ENCODE measurements at places on chromosomes 12 and 14. TPM values are rescaled to one million over a fixed set of nuclear protein-coding genes. Genes with fewer than 3 reads are reported as not detected.

- no peak overlapping the region for H3K4me3 ChIP-seq
- no peak for DNase-seq
- no peaks in the 10 kb centered on the region for H3K36me3 ChIP-seq
- H3K27me3 ChIP-seq: no peaks in the 10 kb centered on the region
Measured at GRCh38 chr12:80829767-80830166, 108.0 kb downstream of the LIN7A start.

- H3K27ac ChIP-seq: no peak overlapping the region
- H3K36me3 ChIP-seq: peaks cover 5% of the 10 kb centered on the region
- H3K4me3 ChIP-seq: no peak overlapping the region
- no peaks in the 10 kb centered on the region for H3K27me3 ChIP-seq
- no peak for DNase-seq
Measured at GRCh38 chr12:102021540-102022246, 40.1 kb downstream of the WASHC3 start.

DNA sequence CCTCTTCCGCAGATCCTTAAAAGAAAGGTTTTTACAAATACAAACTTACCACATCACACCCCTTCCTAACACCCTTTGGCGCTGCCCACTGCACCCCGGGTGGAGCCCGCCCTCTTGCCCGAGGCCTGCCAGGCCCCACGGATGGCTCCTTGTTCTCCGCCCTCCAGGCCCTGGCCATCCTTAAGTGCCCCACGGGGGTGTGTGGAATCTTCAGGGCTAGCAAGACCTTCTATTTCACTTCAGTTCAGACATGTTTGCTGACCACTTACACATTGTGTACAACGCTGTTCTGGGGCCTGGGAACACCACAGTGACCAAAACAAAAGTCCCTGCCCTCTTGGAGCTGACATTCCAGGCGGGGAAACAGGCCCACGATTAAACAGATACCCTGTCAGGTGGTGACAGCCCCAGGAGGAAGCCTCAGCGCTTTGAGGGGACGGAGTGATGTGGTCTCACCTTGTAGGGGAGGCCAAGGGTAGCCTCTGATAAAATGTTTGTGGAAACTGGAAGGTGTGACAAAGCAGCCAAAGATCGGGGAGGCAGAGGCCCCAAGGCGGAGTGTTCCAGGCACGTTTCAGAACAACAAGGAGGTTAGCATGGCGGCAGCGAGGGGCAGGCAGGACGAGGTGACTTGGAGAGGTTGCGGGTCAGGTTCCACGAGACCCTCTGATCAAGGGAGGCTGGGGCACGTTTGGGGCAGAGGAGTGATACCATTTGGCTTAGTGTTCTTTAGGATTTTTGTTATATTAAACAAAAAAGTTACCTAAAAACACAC, 27.0 kb downstream of the TPCN1 start:
- peaks cover 73% of the 10 kb centered on the region for H3K4me1 ChIP-seq
- DNase-seq: no peak
- no peaks in the 10 kb centered on the region for H3K27me3 ChIP-seq
- no peak overlapping the region for H3K4me3 ChIP-seq
- H3K27ac ChIP-seq: peak overlapping the region; percentile 84
- H3K36me3 ChIP-seq: peaks cover 5% of the 10 kb centered on the region

- no peak overlapping the region for H3K27ac ChIP-seq
- no peak for DNase-seq
- H3K4me1 ChIP-seq: peaks cover 5% of the 10 kb centered on the region
- no peak overlapping the region for H3K4me3 ChIP-seq
- H3K36me3 ChIP-seq: no peaks in the 10 kb centered on the region
Measured at GRCh38 chr14:32403021-32403420, 73.9 kb downstream of the AKAP6 start.

GRCh38 chr12:26473291-26473690, 277.9 kb downstream of the SSPN start:
- H3K4me1 ChIP-seq: no peaks in the 10 kb centered on the region
- H3K27me3 ChIP-seq: no peaks in the 10 kb centered on the region
- DNase-seq: no peak
- no peaks in the 10 kb centered on the region for H3K36me3 ChIP-seq
- no peak overlapping the region for H3K4me3 ChIP-seq

GRCh38 chr12:12577786-12578185, 15.1 kb upstream of the DUSP16 start:
- H3K27ac ChIP-seq: no peak overlapping the region
- no peak for DNase-seq
- no peaks in the 10 kb centered on the region for H3K36me3 ChIP-seq
- H3K4me3 ChIP-seq: no peak overlapping the region

DNA sequence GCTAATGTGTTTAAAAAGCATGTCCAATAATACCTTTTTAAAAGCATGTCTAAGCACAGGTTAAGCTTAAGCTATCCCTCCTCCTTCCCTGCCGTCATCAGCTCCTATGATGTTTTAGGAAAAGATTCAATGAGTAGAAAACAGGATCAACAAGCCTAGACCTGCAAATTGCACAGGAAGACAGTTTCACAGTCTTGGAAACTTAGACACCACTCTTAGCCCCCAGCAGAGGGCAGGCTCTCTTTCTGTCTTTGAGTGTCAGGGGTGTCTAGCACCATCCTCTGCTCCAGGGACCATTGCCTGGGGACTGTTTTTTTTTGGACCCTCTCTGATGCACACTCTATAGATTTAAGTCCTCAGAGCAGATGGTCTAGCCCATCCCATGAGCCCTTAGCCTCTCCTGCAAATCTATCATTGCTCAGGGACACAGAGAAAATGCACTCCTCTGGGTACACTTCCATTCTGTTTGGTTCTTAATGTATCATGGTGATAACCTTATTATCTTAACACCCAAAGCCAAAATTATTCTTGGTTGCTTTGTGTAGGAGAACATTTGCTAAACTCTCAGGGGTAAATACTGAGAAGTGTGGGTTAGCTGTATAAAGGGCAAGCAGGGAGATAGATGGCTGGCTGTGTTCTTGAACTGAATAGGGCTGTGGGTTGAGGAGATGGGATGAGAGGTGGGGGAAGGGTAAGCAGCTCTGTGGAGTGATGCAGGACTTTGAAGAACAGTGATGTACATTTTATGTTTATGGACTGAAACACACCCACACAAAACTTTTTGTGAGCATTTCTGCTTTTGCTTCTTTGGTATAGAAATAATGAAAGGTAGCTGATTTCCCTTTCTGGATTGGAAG, 259.9 kb upstream of the DDHD1 start:
- H3K4me1 ChIP-seq: no peaks in the 10 kb centered on the region
- H3K36me3 ChIP-seq: no peaks in the 10 kb centered on the region
- no peak overlapping the region for H3K27ac ChIP-seq
- no peak for DNase-seq
- H3K27me3 ChIP-seq: no peaks in the 10 kb centered on the region

DNA sequence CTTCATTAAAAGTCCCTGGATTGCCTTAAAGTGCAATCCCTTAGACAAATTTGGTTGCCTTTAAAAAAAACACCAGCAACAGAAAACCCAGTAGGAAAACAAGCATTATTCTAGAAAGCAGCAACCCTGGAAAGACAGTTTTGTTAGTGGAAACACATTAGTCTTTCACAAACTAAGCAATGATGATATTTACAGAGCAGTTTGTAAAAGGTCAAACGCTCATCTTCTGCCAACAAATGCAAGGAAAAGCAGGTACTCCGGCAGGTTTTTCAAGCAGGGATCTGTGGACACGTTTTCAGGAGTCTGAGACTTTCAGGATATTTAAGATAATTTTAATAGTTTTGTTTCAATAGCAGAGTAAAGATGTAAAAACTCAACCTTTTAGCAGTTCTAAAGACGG, 202.2 kb downstream of the EXOC5 start:
- H3K4me3 ChIP-seq: no peak overlapping the region
- H3K27ac ChIP-seq: no peak overlapping the region
- H3K27me3 ChIP-seq: no peaks in the 10 kb centered on the region
- H3K36me3 ChIP-seq: no peaks in the 10 kb centered on the region

SMOC1 gene
- 25.2 TPM for total RNA-seq

RAB15 gene
- total RNA-seq: 3.2 TPM

MYH6 gene
- total RNA-seq: not detected

BBOF1 gene
- 4.7 TPM for total RNA-seq
